Thoracic aorta (tissue), 2 donors: ENCODE measurements at places on chromosomes 16 and 17.

DNA sequence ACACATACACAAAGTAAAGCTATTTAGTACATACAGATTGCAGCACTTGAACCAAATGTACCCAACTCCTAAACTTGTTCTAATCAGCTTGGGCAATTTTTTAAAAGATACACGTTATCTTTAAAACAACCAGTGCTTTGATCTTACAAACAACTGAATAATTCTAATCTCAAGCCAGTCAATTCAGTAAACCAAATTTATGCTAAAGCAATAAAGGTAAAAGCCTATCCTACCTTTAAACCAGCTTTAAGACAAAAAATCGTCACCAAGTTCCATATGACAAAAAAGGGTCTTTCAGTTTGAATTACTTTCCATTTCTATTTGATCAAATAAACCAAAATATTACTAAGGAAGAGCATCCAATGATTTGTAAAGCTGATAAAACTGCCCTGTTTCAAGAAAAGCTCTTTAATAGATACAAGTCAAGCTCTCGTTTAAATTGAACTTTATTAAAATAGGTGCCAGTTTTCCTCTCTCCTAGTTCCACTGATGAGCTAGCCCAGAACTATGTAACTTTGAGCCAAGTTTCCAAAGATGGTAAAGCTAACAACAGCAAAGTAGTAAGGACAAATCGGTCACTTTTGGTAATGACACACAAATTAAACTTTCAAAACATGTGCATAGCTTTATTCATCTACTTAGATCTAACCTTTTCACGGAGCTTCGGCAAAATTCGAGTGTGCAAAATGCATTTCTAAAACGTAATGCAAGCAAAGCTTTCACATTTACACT is 10.2 kb downstream of the CRYBA1 start:
- H3K4me3 ChIP-seq: peak overlapping the region; percentile 59
- H3K4me1 ChIP-seq: peaks cover 57% of the 10 kb centered on the region
- peak overlapping the region; percentile 51 for H3K27ac ChIP-seq
- no peaks in the 10 kb centered on the region for H3K27me3 ChIP-seq
- DNase-seq: no peak

GRCh38 chr16:56470232-56470631 is 18.9 kb downstream of the OGFOD1 start:
- peaks cover 79% of the 10 kb centered on the region for H3K36me3 ChIP-seq
- H3K27me3 ChIP-seq: no peaks in the 10 kb centered on the region
- H3K27ac ChIP-seq: no peak overlapping the region
- DNase-seq: no peak

DNA sequence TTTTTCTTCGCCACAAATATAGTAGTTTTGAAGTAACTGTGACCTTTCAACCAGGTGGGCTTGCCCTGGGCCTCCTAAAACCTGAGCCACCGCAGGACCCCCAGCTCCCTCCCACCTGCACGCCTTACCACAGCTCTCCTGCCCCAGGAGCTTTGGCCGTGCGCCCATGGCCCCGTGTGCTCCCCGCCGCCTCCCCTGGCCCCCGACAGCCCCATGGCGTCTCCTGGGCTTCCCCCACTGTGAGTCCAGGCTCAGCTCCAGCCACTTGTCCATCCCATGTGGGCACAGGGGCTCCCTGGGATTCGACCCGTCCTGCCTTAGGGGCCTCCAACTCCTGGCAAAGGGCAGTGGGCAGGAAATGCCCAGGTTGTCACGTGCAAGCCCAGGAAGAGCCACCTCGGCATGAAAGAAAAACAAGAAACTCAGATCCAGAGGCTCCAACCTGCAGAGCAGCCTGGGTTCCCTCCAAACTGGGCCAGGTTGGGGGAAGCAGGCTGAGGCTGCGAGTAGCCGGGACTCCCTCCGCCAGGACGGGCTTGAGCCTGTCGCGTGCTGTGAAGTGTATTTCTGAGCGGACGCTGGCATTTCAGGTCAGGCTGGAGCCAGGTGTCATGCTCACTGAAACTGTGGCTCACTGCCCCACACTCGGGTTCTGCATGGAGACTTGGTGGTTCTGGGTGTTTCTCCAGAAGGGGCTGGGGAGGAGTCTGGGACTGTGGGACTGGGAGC is 5.8 kb downstream of the LGALS3BP start:
- no peak for DNase-seq
- no peaks in the 10 kb centered on the region for H3K27me3 ChIP-seq
- peaks cover 56% of the 10 kb centered on the region for H3K4me1 ChIP-seq
- H3K27ac ChIP-seq: no peak overlapping the region

DNA sequence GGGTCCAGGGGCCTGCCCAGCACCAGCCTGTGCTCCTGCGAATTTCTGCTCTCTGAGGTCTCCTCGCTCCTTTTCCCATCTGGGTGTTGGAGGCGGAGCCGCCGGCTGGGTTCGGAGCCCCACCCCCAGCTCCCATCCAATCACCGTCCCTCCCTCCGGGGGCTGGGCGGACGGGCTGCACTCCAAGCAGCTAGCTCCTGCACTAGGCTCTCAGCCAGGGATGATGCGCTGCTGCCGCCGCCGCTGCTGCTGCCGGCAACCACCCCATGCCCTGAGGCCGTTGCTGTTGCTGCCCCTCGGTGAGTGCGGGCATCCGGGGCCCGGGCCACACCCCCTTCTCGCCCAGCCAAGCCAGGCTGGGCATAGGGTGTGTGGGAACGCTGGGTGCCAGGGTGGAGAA is at the start of gene NRN1L:
Gene NRN1L, plus strand, starts transcription at position 202 of the 400 bp plus-strand sequence. Its CDS starts 19 bp downstream, at position 221.
- H3K27ac ChIP-seq: peak within 1 kb of the TSS; percentile 45
- H3K4me1 ChIP-seq: peaks cover 4% of the 10 kb centered on the region
- peak within 1 kb of the TSS; percentile 66 for H3K4me3 ChIP-seq
- no peaks in the 10 kb centered on the region for H3K27me3 ChIP-seq
- DNase-seq: peak; percentile 55

DNA sequence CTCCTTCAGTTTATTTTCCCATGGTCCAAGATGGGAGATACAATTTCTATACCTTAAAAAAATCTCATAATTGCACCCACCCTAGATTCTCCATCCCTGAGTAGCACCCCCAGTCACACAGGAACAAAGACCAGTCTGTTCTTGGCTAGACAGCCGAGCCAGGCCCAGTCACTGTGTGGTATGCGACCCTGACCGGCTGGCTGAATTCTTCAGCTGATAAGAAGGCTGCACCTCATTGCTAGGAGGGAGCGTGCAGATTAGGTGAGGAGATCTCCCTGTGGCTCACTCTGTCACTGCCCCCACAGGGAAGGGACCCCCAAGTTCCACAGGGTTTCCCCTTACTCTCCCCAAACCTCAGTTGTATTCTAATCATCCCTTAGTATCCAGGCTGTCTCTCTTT is 138.7 kb downstream of the SALL1 start:
- H3K27ac ChIP-seq: no peak overlapping the region
- H3K36me3 ChIP-seq: no peaks in the 10 kb centered on the region
- no peak for DNase-seq

- H3K27ac ChIP-seq: peak overlapping the region; percentile 92
- DNase-seq: no peak
- H3K27me3 ChIP-seq: no peaks in the 10 kb centered on the region
- H3K36me3 ChIP-seq: no peaks in the 10 kb centered on the region
Observed at GRCh38 chr17:9238340-9239245, 217.3 kb downstream of the NTN1 start.

- DNase-seq: no peak
- no peak overlapping the region for H3K4me3 ChIP-seq
- H3K36me3 ChIP-seq: peaks cover 29% of the 10 kb centered on the region
- no peaks in the 10 kb centered on the region for H3K27me3 ChIP-seq
Observed at GRCh38 chr17:28397687-28398279, 8.2 kb downstream of the SLC46A1 start.

GRCh38 chr16:11263737-11264136 is 5.4 kb downstream of the TNP2 start:
- H3K4me3 ChIP-seq: no peak overlapping the region
- H3K27ac ChIP-seq: no peak overlapping the region
- DNase-seq: no peak
- no peaks in the 10 kb centered on the region for H3K36me3 ChIP-seq

DNA sequence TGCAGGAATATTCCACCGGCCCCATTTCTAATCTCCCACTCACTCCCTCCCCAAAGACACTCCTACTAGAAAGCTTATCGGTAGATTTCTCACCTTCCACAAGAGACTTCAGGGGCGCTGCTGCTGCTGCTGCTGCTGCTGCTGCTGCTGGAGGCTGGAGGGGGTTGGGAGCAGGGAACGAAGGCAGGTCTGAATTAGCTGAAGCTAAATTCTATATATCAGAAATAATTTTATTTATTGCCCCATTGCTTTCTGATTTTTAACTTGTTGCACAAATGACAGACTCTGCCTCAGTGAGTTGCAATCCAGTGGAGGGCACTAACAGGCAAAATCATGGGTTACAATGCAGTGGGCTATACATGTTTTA is 25.8 kb upstream of the HLF start:
- H3K27me3 ChIP-seq: no peaks in the 10 kb centered on the region
- H3K4me1 ChIP-seq: peaks cover 14% of the 10 kb centered on the region
- no peaks in the 10 kb centered on the region for H3K36me3 ChIP-seq
- no peak for DNase-seq
- peak overlapping the region; percentile 81 for H3K4me3 ChIP-seq

- H3K27ac ChIP-seq: no peak overlapping the region
- no peaks in the 10 kb centered on the region for H3K27me3 ChIP-seq
- DNase-seq: no peak
- H3K4me3 ChIP-seq: no peak overlapping the region
- peaks cover 35% of the 10 kb centered on the region for H3K4me1 ChIP-seq
Observed at GRCh38 chr17:56599566-56599965, 6.1 kb downstream of the NOG start.

DNA sequence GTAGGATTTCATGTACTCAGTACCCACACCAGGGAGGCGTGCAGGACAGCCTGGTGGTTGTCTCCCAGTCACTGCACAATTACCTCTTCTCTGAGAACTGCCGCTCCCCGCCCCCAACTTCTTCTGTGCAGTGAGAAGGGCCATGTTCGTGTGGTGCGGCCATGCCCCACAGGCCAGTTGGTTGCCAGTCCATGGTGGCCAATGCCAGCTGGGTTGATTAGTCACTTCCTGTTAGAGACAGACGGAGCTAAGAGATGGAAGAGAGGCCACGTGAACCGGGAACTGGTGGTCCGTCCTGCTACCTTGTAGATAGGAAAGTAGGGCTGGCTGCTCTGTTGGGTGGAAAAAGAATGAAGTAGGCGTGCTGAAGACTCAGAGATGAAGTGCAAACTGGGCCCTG is 206.5 kb downstream of the ABCC12 start:
- no peak overlapping the region for H3K4me3 ChIP-seq
- H3K27me3 ChIP-seq: no peaks in the 10 kb centered on the region
- DNase-seq: no peak
- no peaks in the 10 kb centered on the region for H3K36me3 ChIP-seq
- no peak overlapping the region for H3K27ac ChIP-seq

- no peaks in the 10 kb centered on the region for H3K36me3 ChIP-seq
- peaks cover 39% of the 10 kb centered on the region for H3K27me3 ChIP-seq
- H3K27ac ChIP-seq: no peak overlapping the region
- no peak for DNase-seq
- H3K4me3 ChIP-seq: no peak overlapping the region
- H3K4me1 ChIP-seq: peaks cover 9% of the 10 kb centered on the region
Observed at GRCh38 chr17:79748295-79749099, 17.8 kb downstream of the ENPP7 start.

DNA sequence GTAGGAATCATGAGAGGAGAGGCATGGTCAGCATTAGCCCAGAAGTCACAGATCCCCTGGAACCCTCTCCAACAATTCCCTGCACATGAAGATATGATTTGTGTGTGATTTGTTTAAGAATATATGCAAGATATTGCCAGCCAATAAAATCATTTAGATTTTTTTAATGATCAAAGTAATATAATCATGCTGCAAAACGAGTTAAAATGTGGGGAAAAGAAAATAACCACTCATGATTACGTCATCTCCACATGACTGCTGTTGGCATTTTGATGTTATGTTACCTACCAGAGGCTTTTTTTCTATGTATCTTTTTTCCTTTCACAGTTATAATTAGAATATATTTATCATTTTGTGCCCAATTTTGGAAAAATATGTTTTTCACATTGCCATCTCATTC is 22.4 kb downstream of the SLC35G3 start:
- H3K36me3 ChIP-seq: no peaks in the 10 kb centered on the region
- no peak overlapping the region for H3K4me3 ChIP-seq
- no peak for DNase-seq
- no peaks in the 10 kb centered on the region for H3K4me1 ChIP-seq
- H3K27me3 ChIP-seq: no peaks in the 10 kb centered on the region

DNA sequence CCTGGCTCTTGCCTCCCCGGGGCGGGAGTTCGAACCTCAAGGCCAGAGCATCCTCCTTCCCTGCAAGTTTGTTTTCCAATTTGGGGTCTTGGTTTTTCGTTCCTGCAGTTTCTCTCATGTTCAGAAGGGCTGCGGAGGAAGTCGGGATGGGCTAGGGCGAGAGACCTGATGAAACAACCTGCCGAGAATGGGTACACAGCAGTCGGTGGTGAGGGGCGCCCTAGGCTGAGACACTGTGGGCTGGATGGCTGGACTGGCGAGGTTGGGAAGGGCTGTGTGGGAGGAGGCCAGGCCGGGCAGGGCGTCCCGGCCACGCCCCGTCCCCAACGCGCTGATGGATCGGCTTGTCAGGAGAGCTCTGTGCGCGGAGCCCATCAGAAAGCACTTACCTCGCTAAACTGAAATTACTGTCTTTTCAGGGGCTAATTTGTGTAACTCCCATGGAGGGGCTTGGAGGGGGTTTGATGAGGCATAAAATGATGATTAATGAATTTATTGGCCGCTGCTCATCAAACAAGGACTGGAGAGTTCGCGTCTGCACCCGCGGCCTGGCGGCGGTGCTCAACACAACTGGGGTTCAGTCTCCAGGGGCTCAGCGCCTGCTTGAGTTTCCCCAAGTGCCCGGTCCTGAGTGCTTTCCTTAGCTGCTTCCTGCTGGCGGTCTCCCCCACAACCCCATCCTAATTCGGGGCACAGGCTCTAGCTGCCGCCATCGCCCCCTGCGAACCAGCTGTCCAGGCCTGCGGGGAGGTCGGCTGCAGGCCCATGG is 9.0 kb downstream of the IRX5 start:
- no peak overlapping the region for H3K27ac ChIP-seq
- H3K4me1 ChIP-seq: peaks cover 6% of the 10 kb centered on the region
- no peaks in the 10 kb centered on the region for H3K36me3 ChIP-seq
- H3K4me3 ChIP-seq: no peak overlapping the region

- DNase-seq: no peak
- no peaks in the 10 kb centered on the region for H3K27me3 ChIP-seq
- H3K36me3 ChIP-seq: no peaks in the 10 kb centered on the region
- peaks cover 18% of the 10 kb centered on the region for H3K4me1 ChIP-seq
- no peak overlapping the region for H3K27ac ChIP-seq
- H3K4me3 ChIP-seq: no peak overlapping the region
Observed at GRCh38 chr16:10883004-10883403, 6.0 kb downstream of the CIITA start.

- H3K36me3 ChIP-seq: peaks cover 33% of the 10 kb centered on the region
- no peak overlapping the region for H3K27ac ChIP-seq
- H3K27me3 ChIP-seq: no peaks in the 10 kb centered on the region
- no peak overlapping the region for H3K4me3 ChIP-seq
Observed at GRCh38 chr17:35645923-35646322, 58.8 kb downstream of the AP2B1 start.

- no peaks in the 10 kb centered on the region for H3K36me3 ChIP-seq
- peak overlapping the region; percentile 73 for H3K27ac ChIP-seq
- H3K27me3 ChIP-seq: no peaks in the 10 kb centered on the region
- H3K4me1 ChIP-seq: peaks cover 56% of the 10 kb centered on the region
Observed at GRCh38 chr17:81428948-81429774, 33.9 kb downstream of the BAHCC1 start.
